ENCODE measurements at places on chromosomes 7 and 10.

DNA sequence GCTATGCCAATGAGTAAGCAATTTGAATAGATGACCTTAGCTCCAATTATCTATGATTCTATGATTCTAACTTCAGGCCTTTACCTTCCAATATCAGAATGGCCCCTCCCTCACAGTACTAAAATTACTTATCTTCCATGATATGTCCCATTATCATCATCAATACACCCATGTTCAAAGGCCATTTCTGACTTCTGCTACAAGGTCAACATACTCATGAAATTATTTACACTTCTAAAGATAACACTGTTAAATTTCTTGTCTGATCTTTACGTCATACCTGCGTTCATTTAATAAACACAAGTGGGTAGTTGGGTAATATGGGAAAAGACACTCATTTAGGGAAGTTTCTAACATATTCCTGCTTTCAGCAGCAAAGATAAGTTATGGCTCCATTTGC, 21.2 kb downstream of the IMMP2L start:
- DNase-seq: no peak

GRCh38 chr7:35716038-35716803, 21.3 kb upstream of the HERPUD2 start:
- no peak for DNase-seq

DNA sequence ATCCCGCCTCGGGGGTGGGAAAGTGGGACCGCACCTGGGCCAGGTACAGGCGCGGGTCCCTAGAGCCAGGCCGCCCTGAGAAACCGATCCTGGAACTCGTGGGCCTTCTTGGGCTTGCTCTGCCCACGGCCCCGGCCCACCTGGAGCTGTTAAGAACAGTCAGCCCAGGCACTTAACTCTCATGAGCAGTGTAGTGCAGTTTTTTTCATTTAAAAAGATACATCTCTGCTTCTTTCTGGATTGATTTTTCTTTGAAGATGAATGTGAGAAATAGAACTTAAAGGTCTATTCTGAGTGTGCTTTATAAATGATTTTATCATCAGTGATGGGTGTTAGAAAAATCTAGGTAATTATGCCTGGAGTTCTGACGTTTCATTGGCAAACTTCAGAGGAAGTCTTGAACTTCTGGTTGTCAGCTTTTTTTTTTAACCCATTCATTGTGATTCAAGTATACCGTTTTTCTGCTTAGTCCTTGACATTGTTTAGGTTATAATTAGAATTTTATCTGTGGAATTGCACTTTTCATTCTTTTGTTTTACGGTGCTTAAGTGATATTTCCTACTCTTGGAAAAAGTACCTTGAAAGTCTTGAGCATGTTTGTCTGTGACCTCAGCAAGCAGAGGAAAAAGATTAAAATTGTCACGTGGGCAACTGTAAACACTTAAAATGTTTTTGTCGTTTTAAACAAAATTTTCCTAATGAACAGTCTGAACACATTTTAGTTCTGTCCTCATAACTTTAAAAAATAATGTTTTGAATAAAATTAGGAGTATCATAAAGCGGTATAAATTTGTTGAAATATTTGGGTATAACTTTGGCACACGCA, 906 bp downstream of the CDK1 start:
- DNase-seq: no peak

DNA sequence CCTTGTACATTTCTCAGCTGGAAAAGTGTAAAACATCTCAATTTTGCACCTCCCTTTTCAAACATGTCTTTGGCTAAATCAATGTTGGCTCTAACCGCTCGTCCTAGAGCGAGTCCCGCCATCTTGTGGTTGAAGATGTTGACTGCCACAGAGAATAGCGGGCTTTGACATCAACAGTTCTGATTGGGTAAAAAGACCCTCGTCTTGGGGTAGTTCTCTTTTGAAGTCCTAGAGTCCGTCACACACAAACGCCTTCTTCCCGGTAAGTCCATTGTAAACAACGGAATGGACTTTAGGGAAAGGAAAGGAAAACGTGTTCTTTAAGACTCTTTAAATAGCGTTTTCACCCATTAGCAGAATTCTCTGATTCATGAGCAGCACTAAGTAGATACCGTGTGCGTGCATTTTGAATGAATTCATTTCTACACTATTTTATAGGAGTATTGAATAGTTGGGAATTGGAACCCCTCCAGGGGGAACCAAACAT, 452 bp upstream of the RPP30 start:
- no peak for DNase-seq

GRCh38 chr7:83731154-83731553, 82.2 kb upstream of the SEMA3E start:
- DNase-seq: no peak

- DNase-seq: no peak
Observed at GRCh38 chr7:73435471-73436009, 2.0 kb downstream of the FZD9 start.

DNA sequence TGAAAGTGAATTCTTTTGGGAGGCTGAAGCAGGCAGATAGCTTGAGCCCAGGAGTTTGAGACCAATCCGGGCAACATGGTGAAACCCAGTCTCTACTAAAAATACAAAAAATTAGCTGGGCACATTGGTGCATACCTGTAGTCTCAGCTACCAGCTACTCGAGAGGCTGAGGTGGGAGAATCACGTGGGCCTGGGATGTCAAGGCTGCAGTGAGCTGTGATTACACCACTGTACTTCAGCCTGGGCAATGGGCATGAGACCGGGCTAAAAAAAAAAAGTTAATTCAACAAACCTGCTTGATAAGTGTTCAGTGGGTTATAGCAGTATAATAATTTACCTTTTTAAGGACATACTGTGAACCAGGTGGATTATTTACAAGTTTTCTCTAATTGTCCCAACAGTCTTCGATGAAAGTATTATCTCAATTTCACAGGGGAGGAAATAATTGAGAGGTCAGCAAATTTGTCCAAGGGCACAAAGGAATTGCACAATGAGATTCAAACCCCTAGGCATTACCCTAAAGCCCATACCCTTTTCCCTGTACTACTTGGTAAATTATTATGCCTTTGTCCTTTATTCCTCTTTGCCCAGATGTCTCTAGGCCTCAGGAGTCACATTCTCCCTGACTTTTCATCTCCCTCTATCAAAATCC, 13.1 kb upstream of the DLD start:
- no peak for DNase-seq

GRCh38 chr7:82390936-82391335, 52.6 kb downstream of the CACNA2D1 start:
- no peak for DNase-seq

GRCh38 chr7:106069471-106070200, 42.5 kb downstream of the SYPL1 start:
- DNase-seq: no peak

DNA sequence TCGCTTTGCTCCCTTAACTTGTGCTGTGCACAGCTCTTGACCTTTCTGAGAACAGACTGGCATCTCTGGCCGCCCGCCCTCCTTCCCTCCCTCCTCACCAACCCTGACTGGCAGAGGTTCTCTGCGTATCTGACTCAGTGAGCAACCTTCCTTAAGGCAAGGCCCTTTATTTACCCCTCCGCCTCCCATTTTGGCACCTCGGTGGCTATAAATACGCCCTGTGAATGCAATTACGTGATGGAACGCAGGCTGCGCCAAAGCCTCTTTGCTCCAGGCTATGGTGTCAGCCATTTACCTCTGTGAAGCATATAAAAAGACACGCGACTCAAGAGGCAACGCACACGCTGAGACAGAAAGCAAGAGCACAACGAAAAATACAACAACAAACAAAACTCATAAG, 764.3 kb downstream of the SUGCT start:
- DNase-seq: no peak

DNA sequence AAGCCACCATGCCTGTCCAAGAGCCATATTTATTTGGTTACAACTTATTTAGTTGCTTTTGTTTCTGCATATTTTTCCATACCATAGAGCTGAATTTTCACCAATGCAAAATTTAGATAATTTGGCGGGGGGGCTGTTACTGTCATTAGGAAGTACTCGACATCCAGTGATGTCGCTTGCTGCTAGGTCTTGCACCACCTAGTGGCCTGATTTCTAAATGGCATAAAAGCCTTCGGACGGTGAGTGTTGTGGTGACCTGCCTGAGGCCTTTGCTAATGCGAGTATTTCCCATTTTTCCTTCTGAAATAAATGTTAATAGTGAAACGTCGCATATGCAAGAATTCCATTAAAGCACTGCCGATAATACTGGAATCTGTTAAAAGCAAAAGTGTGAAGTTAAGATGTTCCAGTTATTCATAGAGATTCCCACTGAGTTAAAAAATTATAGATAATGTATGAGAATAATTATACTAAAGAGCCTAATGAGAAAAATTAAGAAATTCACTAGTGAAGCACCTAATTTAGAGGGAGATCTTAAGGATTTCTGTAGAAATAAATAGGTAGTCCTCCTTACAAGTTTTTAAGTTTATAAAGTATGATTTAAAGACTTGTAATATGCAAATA, 86.1 kb upstream of the DNAJB6 start:
- peak; percentile 46 for DNase-seq

GRCh38 chr10:92240289-92241157, 50.4 kb downstream of the CPEB3 start:
- DNase-seq: peak; percentile 55

GRCh38 chr7:123681561-123681960, 25.9 kb downstream of the LMOD2 start:
- DNase-seq: no peak

DNA sequence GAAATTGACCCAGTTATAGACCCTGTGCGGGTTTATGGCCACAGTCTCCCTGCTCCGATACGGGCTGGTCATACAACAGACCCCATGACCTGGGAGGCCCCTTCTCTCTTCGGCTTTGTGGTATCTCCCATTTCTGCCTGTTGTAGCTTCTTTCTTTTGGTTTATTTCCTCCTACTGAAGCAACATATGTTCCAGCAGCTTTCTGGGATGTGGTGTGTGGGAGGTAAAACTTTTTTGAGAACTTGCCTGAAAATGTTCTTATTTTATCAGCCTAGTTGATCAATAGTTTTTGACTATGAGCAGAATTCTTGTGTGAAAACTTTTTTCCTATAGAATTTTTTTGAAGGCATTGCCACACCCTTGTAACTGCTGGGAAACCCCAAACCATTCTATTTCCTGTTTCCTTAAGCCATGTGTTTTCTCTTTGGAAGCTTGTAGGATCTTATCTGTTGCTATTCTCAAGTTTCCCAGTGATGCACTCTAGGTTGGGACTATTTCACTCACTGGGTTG, 80.0 kb downstream of the DAGLB start:
- DNase-seq: no peak

GRCh38 chr7:45278763-45279398, 121.3 kb downstream of the RAMP3 start:
- DNase-seq: no peak
